ENCODE measurements at places on chromosomes 12 and 14.
A peak's percentile ranks its signal among the peaks of the same experiment; 100 is the strongest.

DNA sequence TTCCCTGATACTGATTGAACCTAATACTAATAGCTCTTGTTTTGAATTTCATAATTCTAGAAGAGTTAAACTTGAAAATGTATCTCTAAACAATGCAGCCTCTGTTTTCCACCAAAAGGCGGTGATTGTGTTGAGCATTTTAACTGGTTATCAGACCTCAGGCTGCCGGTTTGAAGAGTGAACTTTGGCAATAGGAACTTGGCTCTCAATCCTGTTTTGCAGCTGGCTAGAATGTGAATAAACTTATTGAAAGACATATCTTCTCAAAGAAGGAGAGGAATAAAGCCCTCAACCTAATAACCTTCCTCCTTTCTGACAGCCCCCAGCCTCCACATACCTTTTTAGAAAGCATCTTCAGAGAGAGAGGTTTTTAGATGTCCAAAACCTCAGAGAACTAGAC lies 105.4 kb downstream of the SRGAP1 start:
- DNase-seq, result no peak

DNA sequence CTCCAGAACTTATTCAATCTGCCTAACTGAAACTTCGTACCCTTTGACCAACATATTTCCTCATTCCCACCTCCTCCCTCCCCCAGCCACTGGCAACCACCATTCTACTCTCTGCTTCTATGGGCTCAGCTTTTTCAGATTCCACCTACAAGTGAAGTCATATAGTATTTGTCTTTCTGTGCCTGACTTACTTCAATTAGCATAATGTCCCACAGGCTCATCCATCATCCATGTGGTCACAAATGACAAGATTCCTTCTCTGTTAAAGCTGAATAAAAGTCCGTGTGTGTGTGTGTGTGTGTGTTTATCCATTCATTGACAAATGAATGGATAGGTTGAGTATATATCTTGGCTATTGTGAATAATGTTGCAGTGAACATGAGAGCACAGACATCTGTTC lies 1.3 kb upstream of the C14orf39 start:
- DNase-seq, result no peak

- peak; percentile 15 for DNase-seq
Observed at GRCh38 chr12:69330475-69331473, 17.4 kb upstream of the LYZ start.

DNA sequence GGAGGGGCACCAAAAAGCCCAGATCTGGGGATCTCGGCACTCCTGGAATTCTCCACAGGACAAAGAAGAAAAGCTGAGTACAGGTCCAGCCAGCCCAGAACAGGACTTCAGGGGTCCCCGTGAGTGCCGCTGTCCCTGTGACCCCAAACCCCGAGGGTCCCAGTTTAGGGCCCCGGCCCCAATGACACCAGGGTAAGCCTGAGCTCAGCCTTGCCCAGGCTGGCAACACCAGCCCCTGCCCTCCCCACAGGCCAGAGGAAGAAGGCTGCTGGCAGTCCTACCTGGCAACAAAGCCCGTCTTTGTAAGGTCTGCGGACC lies 1.8 kb downstream of the CDK2AP1 start:
- no peak for DNase-seq

DNA sequence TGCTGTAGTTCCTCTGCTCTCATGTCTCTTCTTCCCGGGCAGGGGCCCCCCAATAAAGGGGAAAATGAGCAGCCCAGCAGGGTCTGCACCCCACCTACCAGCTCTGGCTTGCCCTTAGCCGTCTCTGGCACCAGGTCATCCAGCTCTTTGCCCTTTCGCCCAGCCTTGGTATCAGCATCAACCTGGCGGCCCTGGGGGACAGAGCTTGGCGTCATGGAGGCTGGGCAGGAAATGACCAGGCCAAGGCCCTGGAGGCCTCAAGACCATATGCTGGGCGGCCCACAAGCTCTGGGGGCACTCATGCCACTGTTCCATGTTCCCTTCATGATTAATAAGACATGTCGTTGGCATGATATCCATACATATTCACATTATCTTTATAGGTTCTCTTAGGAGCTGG lies 14.7 kb downstream of the MYL6 start:
- DNase-seq, result no peak

DNA sequence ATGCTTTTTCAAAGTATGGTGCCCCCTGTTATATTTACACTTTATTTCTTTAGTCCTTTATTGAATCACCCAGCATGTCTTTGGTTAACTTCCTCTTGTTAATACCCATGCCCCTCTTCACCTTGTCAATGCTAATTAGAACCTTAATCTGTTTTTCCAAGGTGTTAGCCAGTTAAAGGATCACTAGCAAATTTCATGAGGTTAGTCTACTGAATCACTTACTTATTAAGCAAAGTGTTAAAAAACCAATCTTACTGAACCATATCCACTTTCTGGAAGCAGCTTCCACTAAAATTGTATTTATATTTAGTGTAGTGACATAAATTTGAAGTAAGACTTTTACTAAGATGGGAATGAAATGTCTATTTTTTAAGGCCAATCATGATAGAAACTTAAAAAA lies 27.9 kb downstream of the TAOK3 start:
- peak; percentile 39 for DNase-seq

DNA sequence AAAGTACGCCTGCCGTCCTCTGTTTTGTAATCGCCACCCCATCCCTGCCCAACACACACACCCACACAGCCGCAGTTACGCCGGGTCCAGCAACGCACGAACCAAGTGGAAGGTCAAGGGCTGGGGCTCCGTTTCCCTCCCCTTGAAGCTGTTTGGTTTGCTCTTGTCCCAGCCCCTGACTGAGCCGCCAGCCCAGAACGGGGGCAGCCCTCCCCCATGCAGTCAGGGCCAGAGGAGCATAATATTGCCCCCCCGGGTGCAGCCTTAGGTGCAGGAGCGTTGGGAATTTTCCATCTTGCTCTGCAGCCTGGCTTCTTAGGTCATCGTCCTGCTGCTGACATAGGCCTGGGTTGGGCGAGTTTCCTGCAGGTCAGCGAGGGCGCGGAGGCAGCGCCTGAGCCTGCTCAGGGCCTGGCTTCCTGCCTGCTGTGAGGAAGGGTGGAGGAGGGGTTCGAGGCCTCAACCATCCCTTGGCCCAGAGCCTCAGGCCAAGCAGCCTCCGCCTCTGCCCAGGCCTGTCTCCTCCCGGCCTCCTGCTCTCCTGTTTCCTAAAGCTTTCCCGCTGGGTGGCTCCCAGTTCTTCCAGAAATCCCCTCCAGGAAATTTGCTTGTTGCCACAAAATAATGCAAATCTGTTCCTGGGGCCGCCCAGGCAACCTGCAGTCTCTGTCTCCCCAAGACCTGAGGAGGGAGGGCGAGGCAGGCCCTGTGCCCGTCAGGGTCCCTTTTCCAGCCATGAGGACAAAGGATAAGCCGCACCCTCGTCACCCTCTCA lies 44.5 kb downstream of the PSMA6 start:
- DNase-seq, result peak; percentile 67

- DNase-seq, result no peak
Observed at GRCh38 chr12:126114441-126114840, 1049.2 kb downstream of the AACS start.

- no peak for DNase-seq
Observed at GRCh38 chr14:72880164-72880563, 13.7 kb downstream of the DPF3 start.

DNA sequence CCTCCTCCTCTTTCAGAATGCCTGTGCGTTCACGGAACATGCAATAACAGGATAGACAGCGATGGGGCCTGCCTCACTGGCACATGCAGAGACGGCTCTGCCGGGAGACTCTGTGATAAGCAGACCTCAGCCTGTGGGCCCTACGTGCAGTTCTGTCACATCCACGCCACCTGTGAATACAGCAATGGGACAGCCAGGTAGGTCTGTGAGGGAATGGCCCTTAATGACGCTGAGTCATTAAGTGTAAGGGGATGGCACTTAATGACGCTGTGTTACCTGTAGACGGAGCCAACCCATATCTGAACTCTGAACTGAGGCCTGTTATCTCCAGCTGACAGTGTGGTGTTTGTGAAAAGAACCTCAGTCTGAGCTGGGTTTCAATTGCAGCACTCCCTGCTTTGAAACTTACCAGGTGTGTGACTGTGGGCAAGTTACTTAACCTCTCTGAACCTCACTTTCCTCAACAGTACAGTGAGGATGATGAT lies 86.9 kb downstream of the STAB2 start:
- DNase-seq, result no peak

DNA sequence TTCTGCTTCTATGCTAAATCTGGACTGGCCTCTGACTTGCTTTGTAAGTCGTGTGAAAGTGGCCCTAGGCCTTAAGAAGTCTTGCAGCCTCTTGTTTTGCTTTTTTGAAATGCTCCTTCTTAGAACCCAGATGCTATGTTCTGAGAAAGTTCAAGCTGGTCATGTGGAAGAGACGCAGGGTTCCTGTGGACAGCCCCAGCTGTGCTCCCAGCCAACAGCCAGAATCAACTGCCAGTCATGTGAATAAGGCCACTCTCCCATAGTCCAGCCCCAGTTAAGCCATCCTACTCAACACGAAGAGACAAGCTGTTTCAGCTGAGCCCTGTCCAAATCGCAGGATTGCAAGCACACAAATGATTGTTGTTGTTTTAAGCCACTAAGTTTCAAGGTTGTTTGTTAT lies 37.3 kb upstream of the TBPL2 start:
- no peak for DNase-seq

GRCh38 chr12:117857632-117858612 lies 110.9 kb downstream of the KSR2 start:
- no peak for DNase-seq

DNA sequence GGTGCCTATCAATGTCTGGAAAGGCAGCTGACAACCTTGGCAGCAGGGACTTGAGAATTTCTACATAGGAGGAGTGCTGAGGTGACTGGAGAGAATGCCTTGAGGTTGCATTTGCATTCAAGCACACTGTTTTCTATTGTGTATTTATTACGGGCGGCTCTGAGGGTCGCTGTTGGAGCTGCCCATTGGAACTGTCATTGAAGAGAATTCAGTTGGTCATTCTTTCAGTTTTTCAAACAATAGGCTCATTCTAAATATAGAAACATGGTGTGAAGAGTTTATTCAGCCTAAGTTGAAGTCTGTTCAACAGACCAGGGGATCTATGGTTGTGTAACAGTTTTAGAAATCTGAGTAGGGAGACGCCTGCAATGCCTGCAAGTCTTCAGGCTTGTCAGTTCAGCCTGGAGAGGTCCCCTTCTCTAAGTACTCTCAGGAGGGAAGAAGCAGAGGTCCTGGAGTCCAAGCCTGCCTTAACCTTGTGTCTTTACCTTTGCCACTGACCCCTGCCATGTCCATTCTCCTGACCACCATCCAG lies 9.8 kb upstream of the ABHD12B start:
- DNase-seq, result no peak

GRCh38 chr12:1205512-1206060 lies 214.6 kb downstream of the ERC1 start:
- DNase-seq, result no peak

GRCh38 chr12:113464452-113464775 lies 7.3 kb downstream of the LHX5 start:
- no peak for DNase-seq

GRCh38 chr14:76867516-76868453 lies 41.6 kb downstream of the LRRC74A start:
- no peak for DNase-seq

- no peak for DNase-seq
Observed at GRCh38 chr12:120814203-120814902, 88.7 kb downstream of the ACADS start.

- no peak for DNase-seq
Observed at GRCh38 chr12:91185421-91185820, 2.8 kb upstream of the DCN start.

DNA sequence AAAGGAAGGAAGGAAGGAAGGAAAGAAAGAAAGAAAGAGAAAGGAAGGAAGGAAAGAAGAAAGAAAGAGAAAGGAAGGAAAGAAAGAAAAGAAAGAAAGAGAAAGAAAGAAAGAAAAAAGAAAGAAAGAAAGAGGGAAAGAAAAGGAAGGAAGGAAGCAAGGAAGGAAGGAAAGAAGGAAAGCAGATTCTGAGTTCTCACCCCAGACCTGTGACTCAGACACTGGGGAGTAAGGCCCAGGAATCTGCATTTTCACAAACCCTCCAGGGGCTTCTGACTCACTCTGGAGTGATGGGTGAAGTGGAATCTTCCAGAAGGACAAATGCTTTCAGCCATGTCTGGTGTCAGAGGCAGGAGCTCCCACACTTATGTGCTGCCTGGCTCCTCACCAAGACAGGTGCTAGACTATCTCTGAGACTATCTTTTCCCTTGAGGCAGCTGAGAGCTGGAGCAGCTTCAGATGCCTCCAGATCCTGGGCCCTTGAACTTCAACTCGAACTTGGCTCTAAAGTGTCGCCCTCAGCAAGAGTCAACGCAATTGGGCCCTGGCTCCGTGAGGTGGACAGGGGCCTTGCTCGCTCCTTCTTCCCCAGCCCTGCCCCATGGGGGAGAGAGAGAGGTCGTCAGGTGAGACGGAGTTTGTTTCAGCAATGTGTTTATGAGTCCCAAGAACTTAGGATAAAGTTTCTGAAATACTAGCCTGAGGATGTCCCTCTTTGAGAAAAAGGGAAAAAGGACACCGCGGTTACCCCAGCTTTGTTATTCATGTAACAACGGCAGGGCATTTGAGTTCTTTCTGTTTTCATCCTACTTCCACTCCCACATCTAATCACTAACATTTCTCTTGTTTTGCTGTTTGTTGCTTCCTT lies 19.8 kb upstream of the SCARB1 start:
- no peak for DNase-seq

DNA sequence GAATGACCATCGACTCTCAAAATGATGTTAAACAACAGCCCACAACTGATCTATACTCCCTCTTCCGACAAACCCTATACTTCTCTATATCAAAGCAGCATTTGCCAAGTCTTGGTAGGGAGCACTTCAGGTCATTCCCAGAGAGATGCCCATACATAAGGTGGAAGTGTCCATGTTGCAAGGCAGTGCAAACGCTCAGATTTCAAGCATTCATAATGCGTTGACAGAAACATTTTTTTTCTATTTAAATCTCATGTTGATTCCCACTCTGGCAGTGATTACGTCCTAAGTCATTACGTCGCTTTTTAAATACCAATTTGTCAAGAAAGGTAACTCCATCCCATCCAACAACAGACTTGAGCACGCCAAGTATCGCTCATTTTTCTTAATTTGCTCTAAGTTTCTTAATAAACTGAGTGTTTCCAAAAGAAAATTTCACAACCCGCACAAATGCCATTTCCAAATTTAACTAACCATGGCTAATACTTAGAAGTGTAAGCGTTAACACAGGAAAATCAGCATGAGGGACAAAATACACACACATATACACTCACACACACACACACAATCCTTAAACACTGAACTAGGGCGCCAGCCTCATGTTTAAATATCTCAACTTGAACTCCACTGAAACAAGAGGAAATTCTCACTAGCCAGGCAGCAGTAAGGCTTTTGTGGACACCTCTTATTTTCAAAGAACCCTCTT lies 1.1 kb downstream of the GXYLT1 start:
- DNase-seq, result no peak

- DNase-seq, result no peak
Observed at GRCh38 chr12:6641131-6641530, 5.4 kb upstream of the LPAR5 start.

Data from epithelial cell of proximal tubule (primary cell).